Stimulated activated CD4-positive, alpha-beta T cell treated with anti-CD3 and anti-CD28 coated beads, TNF-alpha, amount 100 ng/mL, for 4 hours (primary cell): ENCODE measurements at places on chromosomes 2 and 18.

- DNase-seq: no peak
These were observed 3.8 kb downstream of the SP3 start for GRCh38 chr2:173961346-173961705.

GRCh38 chr2:181054843-181055242, 74.4 kb downstream of the UBE2E3 start:
- DNase-seq: no peak

GRCh38 chr2:161426455-161426921, 10.4 kb downstream of the TBR1 start:
- no peak for DNase-seq

DNA sequence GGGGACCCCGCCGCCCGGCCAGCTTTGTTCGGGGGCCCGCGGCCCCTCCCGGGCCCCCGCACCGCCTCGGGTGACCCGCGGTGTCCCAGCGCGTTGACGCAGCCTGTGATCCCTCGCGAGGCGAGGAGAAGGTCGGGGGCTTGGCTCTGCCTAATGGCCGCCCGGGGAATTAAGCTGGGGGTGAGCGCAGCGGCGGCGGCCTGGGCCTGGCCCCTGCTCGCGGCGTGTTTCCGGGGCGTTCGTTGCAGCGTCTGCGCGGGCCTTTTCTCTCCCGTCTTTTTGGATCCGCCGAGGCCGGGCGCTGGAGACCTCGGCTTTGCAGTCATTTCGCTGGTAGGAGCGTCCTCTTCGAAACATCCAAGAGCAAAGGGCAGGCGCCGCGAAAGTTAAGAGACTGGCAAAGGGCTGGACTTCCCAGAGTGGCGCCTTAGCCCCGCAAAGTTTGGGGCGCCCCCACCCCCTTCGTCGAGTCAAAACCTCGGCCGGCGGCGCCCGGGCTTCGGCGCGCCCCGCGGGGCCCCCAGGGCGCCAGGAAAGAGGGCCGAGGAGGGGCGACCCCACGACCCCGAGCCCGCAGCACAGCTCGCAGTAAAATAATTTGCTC, 1.3 kb downstream of the SALL3 start:
- no peak for DNase-seq

DNA sequence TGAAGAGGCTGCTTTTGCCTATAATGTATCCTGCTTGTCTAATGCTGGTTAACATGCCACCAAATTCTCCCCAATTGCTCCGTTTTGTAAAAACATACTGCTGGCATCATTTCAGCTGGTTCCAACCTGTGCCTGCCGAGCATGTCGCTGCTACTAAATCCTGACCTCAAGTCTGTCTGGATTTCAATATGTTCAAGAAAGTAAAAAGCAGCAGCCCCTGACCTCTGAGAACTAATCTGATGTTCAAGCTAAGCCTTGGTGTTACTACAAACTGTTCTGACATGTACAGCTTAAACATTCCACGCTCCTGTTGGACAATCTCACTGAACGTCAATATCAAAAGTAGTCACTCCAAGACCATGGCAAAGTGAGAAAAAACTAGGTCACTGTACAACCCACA, 46.3 kb downstream of the SFT2D3 start:
- no peak for DNase-seq

DNA sequence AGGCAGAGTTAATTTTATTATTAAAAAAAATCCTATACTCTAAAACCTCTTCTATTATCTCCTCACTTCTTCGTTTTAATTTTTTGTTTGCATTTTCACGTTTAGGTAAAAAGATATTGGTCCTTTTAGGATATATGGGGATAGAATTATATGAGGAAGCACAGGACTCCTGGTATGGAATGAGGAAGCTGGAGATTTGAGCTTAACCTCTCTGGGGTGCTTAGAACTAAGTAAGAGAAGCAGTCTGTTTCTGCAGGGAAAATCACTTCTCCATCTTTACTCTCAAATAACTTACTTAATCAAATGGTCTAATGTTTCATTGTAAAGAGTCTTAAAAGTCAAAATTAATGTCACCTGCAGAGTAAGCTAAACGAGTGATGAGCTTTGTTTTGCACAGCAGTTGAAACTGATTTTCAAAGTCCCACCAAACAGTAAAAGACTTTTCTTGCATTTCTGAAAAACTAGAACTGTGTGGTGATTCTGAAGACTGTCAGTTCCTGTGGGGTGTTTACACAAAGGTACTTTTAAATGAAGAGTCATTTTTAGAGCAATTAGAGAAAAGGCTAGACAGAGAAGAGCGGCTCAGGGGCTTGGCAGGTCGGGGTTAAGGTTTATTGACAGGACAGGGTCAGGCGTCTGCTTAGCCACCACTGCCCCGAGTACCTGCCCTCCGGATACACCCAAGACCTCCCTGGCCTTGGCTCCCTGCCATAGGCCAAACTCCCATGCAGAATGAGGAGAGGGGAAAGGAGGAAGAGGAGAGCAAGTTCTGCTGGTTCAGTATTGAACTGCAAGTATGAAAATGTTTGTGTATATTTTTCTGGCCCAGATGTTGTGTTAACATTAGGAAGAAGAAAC, 21.6 kb downstream of the METAP1D start:
- no peak for DNase-seq

DNA sequence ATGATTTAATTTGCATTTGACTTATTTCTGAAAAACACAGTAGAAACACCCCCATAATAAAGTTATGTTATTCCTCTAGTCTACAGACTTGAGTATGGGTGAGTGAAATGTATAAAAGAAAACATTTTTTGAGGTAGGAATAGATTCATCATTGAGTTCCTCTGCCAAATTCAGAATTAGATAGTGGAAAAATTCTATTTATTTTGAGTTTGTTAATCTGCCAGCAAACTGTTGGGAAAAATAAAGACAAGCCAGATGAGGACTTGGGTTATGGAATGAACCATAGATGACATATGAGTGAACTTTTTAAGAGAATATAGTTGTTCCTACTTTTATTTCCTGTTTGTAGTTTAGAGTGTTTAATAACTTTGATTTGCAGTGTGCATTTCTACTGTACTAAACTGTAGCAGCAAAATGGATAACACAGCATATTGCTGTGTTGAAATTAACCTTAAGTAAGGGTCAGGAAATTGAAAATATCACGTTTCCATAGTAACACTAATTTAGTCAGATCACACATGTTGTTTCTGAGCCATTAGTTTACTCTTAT, 35.6 kb upstream of the PNPT1 start:
- DNase-seq: no peak

DNA sequence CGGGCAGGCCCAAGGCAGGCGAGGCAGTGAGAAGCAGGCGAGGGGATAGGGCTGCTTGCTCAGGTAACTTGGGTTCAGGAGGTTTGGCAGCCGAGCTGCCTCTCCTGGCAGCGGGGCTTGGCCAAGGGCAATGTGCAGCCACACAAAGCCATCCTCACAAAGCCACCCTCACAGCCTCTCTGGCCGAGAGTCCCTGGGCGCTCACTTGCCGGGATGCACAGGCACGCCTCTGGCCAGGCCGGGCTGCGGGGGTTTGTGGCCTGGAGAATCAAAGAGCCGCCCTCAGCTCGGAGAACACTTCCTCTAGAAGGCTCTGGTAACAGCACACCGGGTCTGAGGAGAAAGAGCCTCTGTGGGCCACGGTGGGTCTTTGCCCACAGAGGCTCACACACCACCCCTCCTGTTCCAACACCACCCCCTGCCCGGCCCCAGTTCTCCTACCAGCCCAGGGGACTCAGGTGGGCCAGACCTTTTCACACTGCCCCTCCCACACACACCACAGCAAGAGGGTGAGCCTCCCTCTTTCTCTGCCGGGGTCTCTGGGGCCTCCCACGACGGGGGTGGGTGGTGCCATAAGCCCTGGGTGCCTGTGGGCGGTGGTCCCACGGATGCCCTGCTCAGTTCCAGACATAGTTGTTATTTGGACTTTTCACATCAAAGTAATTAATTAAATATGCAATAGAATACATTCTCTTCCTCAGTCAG, 186.9 kb downstream of the ZFP36L2 start:
- DNase-seq: no peak

- no peak for DNase-seq
These were observed 104.4 kb upstream of the SALL3 start for GRCh38 chr18:78875016-78875777.
